Daoy (cell line): ENCODE measurements at places on chromosomes 6 and 20.

- DNase-seq = no peak
Measured at GRCh38 chr6:45838996-45839395, 176.7 kb downstream of the CLIC5 start.

DNA sequence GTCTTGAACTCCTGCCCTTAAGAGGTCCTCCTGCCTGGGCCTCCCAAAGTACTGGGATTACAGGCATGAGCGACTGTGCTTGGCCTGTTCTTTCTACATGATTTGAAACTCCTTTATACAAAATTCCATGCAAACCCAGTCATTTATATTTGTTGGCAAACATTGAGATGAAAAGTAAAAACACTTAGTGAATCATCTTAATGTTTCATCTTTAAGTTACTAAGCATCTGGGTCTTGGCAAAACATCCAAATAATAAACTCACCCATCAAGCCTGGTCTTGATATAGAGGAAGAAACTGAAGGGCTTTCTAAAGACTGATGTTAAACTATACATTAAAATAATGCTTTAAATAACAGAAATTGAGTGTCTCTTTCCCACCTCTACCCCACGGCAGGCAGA, 95.1 kb downstream of the FUT9 start:
- DNase-seq = no peak

DNA sequence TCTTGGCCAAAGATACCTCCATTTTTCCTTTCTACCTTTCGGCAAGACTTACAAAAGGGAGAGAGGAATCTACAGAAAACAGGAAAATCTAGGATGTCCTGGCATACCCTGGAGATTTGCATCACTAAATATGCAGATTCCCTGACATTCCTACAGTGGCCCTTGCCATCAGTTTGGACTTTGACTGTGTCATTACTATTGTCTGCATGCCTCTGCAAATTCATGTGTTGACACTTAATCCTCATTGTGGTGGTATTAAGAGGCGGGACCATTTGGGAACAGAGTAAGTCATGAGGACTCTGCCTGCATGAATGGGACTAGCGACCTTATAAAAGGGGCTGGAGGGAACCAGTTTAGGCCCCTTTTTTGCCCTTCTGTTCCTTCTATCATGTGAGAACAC, 50.5 kb upstream of the DTNBP1 start:
- DNase-seq = no peak

DNA sequence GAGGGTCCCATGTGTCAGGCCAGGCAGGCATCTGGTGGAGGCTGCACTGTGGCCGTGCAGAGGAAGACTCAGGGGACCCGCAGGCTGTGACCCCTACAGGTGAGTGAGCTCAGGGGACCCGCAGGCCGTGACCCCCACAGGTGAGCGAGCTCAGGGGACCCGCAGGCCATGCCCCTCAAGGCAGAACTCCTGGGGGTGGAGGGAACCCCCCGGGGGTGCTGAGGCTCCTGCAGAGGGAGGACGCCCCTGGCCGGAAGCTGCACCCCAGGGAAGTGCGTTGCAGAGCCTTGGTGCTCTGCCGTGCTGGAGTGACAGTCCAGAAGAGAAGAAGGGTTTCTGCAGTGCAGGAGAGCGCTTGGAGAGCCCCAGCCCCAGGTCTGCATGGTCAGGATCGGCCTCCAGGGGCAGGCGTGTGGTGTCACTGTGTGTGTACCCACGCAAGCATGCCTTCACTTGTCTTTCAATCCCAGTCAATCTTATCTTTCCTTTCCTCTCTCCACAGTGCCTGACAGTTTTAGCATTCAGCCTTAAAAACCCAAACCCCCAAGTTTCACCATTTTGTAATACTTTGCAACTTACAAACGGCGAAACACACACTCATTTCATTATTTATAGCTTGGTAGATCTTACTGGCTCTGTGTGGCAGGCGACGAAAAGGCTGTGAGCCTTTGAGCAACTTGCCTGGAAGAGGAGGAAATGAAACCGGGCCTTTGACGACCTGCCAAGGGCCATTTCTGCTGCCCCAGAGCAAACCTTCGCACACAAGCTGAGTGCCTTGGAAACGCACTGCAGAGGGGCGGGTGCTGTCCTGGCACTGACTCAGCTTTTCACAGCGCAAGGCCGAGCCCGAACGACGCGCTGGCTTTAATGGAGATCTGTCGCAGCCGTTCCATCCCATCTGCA, 101.4 kb upstream of the AGPAT4 start:
- no peak for DNase-seq

DNA sequence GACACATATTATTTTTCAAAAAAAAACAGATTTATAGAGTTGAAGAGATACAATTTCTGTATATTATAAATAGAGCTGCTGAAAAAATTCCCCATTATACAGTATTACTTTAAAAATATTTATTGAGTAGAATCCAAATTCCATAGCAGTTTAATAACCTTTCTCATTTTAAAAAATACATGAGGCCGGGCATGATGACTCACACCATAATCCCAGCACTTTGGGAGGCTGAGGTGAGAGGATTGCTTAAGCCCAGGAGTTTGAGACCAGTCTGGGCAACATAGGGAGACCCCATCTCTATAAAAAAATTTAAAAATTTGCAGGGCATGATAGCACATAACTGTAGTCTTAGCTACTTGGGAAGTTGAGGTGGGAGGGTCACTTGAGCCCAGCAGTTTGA, 13.0 kb downstream of the ATRN start:
- DNase-seq = no peak

DNA sequence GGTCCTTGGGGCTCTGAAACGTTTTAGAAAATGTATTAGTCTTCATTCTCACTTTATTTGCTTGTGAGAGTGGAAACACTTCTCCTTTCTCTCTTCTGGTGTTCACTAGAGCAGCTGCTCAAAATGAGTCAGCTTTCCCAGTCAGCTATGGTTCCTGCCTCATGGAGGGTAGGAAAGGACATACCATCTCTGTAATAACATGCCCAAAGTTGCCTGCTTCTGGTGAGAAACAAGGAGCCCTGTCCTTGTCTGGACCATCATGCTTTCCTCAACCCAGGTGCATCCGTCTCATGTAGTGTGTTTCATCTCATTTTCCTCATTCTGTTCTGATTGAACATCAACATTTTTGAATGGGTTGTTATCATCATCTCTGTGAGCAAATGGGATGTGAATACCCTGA, 17.1 kb upstream of the TINAG start:
- DNase-seq = peak; percentile 73

GRCh38 chr6:106530502-106530901, 98.8 kb downstream of the RTN4IP1 start:
- no peak for DNase-seq

GRCh38 chr20:48411919-48412522, 415.8 kb downstream of the PREX1 start:
- no peak for DNase-seq

GRCh38 chr6:151585741-151586140, 91.9 kb downstream of the CCDC170 start:
- no peak for DNase-seq

DNA sequence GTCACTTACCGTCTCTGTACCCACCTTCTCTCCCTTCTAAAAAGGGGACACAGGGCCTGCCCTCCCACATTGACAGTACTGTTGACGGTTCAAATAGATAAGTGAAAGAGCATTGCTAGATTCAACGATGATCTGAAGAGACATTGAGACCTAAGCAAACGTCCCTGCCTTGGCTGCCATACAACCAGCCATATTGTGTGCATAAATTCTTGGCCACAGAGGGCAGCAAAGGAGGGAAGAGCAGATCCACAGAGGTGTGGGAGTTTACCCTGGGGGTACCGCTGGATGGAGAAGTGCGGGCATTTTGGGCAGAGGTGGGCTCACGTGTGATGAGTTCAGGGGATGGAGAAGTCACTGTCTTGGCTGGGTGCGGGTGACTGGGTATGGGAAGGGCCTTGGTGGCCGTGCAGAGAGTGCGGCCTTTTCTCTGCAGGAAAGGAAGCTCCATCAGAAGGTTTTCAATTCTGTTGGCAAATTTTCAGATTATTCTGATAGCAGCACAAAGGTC, 85.6 kb downstream of the POPDC3 start:
- no peak for DNase-seq

DNA sequence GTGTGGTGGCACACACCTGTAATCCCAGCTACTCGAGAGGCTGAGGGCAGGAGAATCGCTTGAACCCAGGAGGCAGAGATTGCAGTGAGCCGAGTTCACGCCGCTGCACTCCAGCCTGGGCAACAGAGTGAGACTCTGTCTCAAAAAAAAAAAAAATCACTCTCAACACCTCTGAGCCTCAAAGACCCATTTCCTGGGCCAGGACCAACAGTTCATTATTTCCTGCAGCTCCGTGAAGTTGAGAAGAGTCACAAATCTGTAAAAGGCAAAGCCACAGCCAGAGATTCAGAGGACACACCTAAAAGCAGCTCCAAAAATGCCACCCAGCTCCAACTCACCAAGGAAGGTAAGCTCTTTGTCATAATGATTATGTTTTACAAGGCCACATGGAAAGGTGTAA, 15.2 kb upstream of the NOP56 start:
- DNase-seq = no peak

- DNase-seq = no peak
Measured at GRCh38 chr20:61692479-61692878, 373.2 kb downstream of the TAF4 start.

- no peak for DNase-seq
Measured at GRCh38 chr6:113651120-113651519, 206.0 kb upstream of the MARCKS start.

DNA sequence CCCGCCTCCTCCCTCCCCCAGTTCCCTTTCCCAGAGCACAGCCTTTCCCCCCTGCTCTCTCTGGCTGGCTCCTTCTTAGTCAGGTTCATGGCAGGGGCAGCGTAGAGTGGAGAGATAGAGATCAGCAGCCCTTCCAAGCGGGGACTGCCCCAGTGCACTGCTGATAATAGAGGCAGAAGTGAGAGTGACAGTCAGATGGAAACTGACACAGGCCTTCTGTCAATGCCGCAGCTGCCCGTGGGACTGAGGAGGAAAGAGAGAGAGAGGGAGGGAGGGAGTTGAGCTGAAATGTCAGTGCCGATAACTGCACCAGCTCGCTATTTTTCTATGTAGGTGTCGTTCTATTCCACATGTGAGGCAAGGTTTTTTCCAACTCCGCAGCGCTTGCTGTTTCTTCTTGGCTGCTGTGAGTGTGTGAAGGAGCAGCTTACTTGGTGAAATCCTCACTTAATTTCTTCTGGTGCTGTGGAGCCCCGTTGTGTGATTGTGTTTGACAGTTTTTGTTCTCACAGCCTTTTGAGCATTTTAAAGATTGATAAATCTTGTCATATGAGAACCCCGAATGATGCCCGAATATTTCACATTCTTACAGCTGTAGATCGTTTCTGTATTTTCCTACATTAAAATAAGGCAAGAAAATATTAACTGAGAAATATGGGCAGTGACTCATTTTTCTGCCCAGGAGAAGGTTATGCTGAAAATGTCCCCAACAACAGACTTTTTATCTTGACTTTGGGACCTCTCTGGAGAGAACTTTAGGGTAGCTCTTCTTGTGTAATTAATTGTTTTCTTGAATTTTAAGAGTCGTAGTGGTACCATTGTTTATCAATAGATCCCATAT, 386.4 kb upstream of the MMS22L start:
- peak; percentile 37 for DNase-seq

DNA sequence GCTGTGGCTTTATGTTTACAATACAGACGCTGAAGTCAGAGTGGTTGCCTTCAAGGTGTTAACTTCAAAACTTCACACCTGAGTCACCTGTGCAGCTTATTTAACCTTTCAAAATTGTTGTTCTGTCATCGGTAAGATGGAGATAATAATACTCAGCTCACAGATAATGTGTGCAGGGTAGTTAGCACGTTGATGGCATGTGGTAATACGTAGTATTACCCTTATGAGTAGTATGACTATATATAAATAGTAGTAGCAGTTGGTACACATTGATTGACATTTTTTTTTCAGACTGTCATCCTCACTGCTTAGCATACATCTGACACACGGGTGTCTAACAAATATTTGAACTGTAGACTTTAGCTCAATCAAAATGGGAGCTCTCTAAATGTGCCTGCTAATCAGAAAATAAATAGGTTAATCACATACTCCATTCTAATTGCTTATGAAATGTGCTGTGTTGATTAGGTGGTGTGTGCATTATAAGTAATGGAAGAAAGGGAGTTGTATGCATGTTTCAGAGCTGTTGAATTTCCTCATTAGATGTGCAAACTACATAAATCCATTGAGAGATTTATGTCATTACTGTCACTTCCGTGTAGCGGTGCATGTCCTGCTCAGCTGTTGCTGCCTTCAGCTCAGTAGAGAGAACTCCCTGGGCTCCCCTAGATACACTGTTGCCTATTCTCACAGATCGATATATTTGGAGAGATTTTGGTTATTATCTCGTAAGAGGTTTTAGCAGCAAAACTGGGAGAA, 11.2 kb upstream of the MROH8 start:
- DNase-seq = no peak

GRCh38 chr20:60057123-60057865, 99.1 kb downstream of the CDH26 start:
- peak; percentile 74 for DNase-seq

GRCh38 chr6:45398075-45398813, 20.5 kb upstream of the SUPT3H start:
- no peak for DNase-seq

- DNase-seq = peak; percentile 71
Measured at GRCh38 chr6:1916334-1917070, 306.8 kb downstream of the FOXC1 start.

GRCh38 chr20:34873583-34874093, 982 bp upstream of the GGT7 start:
- no peak for DNase-seq

DNA sequence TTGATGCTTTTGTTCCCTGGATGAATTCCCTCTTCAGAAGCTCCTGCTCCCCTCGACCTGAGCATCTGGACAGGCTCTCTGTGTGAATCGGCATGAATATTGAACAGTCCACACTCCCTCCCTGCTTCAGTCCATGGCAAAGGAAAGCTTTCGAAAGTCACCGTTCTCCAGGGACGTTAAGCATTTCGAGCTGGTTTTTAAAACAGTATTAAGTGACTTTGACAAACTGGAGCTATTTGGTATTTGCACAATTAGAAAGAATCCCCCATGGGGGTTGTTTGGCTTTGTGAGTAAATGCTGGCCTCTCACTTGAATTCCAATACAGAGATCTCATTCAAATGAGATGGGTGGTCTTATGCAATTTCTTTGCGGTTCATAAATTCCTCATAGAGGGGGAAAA, 85.3 kb upstream of the TIAM2 start:
- no peak for DNase-seq

DNA sequence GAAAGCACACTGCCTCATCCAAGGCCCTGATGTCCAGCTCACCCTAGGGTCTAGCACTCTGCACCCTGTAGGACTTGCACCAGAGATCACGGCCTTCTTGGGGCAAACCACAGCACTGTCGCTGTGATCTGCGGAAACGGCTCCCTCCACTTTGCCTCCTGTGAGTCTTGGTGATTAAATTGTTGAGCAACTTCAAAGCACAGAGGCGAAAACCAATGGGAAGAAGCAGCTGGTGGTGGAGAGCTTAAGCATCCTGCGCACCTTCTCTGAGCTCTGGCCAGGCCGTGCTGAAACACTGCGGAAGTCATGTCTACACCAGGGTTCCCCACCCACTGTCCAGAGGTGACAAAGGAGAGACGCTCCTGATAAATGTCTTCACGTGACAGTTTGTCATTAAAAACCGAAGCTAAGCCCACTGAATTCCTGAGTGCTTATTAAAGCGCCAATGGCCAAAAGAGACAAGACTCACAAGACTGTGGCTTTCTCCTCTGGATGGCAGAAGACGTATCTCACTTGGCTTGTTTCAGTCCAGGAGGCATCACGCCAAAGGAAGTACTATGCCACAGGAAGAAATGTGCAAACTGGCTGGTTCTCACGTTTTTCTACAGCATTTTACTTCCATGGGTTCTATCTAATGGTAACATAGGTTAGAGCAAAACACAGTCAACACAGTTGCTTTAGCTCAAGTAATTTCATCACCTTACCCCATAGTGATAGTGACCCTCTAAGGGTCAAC, 3.1 kb downstream of the RAMACL start:
- DNase-seq = no peak

- no peak for DNase-seq
Measured at GRCh38 chr6:54020334-54020733, 90.9 kb upstream of the MLIP start.
